ENCODE measurements at places on chromosomes 6 and 20.

GRCh38 chr20:20734475-20734948 lies 22.1 kb upstream of the RALGAPA2 start:
- no peak for DNase-seq

DNA sequence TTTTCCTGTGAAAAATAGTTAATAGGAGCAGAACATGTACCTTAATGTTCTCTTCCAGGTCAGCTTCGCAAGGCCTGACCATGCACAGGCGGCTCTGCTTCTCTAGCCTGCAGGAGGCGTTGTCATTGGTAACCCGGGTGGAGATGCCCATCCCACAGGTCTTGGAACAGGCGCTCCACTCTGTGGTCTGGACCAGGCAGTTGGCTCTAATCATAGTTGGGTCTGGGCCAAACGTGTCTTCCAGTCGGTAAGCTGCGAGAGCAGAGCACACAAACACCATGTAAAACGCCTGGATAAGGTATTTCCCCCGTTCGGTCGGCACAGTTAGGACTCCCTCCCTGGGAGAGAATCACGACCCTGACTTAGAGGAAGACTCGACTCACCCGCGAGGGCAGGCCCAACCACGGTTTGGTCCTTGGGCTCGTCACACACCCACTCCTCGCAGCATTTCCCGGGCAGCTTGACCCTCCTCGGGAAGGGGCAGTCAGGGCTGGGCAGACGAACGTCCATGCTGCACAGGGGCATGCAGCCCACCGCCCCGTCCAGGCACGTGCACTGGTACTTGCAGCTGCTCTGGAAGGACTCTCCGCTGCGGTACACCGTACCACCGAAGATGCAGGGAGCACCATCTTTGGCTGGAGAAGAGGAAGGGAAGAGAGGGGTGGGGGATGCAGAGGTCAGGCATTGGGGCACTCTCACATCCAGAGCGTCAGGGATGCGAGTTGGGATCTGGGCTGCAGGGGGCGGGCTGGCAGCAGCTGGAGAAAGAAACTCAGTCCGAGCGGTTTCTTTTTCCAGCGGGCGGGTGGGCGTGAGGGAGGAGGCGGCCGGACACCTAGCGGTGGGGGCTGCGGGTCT lies 1.0 kb downstream of the CCN2 start:
- DNase-seq, result peak; percentile 68

GRCh38 chr6:10837009-10837621 lies 1.2 kb downstream of the MAK start:
- DNase-seq, result peak; percentile 26

- DNase-seq, result no peak
Observed at GRCh38 chr20:53599910-53600632, 6.4 kb upstream of the ZNF217 start.
